ENCODE measurements at places on chromosomes 5 and 9. TPM values are rescaled to one million over a fixed set of nuclear protein-coding genes. Genes with fewer than 3 reads are reported as not detected.

DNA sequence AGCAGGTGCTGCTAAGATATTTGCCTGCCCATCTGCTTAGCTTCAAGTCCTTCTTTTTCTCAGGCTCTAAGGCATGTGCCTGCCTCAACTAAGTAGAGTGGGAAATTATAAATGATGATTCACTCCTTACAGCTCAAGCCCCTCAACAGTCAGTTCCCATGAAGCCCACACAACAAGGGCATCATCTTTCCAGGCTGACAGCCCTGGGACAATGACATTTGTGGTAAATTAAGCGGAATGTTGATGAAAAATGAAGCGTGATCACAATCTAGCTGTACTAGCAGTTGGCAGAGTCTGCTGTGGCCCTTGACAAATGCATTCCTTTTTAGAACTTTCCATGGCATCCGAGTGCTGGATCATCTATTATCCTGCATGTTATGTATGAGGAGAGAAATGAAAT lies 548.6 kb downstream of the KIF4B start:
- no peak for DNase-seq

Gene F2RL1
- 13.8 TPM for total RNA-seq

GRCh38 chr9:109190151-109190550 lies 23.1 kb upstream of the FRRS1L start:
- no peak for DNase-seq

- DNase-seq = no peak
Measured at GRCh38 chr9:115327436-115328122, 209.6 kb upstream of the TNC start.

Gene MRPL41
- total RNA-seq = 71.8 TPM

DNA sequence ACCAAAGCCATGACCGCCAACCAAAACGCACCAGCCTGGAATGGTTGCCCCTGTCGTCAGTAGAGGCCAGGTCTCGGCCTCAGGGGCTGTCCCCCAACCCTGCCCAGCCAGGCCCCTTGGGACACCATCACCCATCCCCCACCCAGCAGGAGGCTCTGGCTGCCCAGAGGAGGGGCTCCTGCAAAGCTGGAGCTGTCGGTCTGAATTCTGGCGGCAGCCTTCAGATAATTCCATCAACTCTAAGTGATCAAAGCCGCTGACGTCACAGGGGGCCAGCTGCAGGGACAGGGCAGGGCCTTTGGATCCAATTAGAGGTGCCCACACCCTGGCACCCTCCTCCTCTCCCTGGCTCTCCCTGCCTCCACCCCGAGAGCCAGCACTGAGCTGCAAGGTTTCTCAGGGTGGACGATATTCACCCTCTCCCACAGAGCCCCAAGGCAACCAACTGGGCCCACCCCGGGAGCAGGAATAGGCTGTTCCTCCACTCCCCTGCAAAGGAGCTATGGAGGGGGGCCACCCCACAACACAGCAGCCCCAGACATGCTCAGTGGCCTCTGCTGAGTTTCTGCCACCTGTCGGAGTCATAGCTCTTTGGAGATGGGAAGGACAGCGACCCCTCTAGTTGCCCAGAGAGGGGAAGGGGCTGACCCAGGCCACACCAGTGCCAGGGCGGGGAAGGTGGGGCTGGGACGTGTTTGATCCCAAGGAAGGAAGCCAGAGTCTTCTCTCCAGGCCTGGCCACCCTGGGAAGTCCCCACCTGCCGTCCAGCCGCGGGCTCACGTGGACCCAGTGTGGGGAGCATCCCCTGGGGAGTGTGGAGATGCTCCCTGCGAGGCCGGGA lies 78.4 kb downstream of the NTNG2 start:
- DNase-seq = no peak

GRCh38 chr9:93291536-93292287 lies 107.8 kb downstream of the WNK2 start:
- no peak for DNase-seq

DNA sequence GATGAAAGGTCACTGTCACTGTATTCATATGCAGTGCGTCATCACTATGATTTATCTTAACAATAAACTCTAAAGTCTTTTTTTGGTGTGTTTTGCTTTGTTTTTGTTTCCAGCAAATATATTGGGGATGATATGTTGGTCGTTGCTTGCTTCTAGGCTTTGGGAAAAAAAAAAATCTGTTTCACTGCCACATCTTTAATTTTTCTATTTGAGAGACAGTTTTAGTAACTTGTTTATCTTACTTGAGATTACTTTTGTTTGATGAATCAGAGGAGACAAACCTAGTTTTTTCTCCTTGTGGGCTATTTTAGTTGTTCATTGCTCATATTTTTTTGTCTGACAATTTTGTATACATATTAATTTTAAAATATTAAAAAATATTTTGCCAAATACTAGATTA lies 19.4 kb downstream of the CWC27 start:
- DNase-seq = no peak

DNA sequence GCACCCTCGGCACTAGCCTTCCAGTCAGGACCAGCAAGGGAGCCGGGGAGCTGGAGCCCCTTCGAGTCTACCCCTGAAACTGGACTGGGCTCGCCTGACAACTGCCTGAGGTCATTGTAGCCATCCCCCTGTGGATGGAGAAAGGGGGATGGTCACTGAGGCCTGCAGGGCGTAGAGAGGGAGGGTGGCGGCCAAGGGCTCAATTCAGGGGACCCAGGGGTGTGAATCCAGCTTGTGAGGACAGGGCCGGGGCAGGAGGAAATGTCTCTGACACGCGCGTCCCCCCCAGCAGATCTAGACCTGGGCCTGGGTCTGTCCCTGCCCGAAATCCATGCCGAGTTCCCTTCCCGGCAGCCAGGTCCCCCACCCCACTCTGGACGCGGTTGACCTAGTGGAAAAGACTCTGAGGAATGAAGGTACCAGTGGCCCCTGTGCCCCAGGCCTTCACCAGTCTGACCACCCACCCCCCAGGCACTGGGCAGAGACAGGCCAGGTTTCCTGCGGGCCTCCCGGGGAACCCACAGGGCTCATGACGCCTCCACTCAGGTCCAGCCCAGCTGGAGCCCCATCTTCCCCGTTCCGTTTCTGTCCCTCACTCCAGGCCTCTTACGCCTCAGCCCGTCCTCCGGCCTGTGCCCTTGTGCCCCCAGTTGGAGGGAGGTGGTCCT lies 805 bp downstream of the SLC34A3 start:
- DNase-seq = no peak

Gene GDNF
- total RNA-seq = 0.33 TPM

Gene TAS2R1
- total RNA-seq = not detected

DNA sequence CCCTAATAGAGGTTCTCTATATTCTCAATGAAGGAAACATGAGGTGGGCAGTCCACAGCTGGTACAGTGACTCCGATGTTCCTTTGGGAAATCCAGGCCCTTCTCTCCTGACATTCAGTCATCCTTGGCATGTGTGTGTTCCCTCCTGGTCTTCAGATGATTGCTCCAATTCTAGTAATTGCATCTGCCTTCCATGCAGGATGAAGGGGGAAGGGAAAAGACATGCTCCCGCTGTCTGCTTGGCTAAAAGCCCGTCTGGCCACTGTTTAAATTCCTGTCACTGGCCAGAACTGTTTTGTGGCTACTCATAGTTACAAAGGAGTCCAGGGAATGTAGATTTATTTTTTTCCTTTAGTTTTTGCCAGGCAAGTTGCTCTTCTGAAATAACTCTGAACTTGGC lies 65.0 kb downstream of the MAST4 start:
- DNase-seq = no peak

DNA sequence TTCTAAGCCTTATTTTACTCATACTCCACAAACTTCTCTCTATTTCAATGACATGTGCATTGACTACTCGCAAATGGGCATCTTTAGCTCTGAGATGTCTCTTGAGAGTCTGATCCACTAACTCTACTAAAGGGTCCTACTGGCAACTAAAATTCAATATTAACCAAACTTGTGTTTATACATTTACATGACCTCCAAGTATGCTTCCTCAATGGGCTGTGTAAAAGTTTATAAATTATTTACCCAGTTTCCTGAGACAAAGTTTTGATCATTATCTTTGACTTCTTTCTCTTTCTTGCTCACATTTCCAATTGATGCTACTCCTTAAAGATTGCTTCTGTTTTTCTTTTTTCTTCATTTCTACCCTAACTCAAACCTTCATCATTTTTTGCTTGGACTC lies 510.1 kb upstream of the DAB2 start:
- DNase-seq = no peak

DNA sequence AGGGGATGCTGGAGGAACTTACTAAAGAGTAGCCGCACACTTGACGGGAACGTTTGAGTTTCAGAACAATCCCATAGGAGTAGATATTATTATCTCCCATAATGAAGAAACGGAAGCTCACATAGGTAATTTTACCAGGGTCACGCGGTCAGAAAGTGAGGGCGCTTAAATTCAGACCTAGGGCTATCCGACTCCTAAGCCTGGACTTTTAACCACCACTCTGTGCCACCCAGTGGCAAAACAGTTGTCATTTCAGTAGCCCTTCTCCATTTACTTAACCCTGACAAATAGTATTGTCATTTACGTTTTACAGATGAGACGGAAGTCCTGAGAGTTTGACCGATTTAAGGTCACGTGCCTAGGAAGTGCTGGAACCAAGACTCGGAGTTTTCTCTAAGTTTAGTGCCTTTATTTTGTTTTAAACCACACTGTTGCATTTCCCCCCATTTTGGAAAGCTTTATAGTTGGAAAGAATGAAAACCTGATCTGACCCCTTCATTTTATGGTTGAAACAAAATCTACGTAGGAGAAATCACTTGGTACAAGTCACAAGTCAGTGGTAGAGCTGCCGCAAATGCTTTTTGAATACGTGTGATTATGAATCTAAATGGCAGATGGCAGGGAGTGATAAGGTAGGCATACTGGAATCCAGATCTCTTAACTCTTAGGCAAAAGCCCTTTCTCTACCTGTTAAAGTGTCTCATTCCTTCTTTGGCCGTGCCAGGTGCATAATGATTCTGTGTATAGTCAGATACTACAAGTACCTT lies 650 bp downstream of the MRRF start:
- no peak for DNase-seq

Gene ANKRD20A1
- total RNA-seq = 0.16 TPM

- no peak for DNase-seq
Measured at GRCh38 chr5:171480239-171480638, 60.8 kb downstream of the FGF18 start.

GRCh38 chr5:102375272-102375671 lies 79.2 kb upstream of the SLCO4C1 start:
- DNase-seq = no peak

Gene CTNND2
- 6.0 TPM for total RNA-seq

DNA sequence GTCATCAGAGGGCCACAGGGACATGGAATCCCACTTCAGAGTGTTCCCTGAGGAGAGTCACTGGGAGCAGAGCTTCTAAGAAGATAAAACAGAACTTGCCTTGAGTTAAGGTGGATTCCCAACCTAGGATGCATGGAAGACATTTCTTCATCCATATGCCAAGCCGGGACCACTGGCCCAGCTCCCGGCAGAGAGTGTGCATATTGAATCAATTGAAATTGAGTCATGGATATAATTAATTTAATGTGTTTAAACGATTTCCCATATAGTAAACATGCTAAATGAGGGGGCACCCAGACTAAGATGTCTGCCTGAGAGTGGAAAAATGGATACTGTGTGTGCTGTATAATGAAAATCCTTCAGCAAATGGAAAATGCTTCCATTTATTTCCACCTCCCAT lies 194.4 kb upstream of the TBC1D2 start:
- DNase-seq = no peak

DNA sequence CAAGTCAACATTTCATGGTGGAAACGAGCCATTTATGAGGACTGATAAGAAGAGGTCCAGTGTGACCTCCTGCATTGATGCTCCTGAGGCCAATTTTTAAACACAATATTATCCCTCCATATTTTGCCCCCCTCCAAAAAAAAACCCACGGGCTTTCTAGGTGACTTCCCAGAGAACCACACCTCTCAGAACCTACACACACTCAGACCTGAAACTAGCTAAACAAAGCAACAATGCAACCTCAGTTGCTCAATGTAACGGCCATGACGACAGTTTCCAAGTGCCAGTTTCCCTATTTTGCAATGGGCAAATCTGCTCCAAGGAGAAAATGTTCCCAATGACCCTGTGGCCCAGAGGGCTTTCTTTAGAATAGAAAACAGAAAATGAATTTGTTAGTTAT lies 3.5 kb downstream of the NRG2 start:
- DNase-seq = no peak

GRCh38 chr9:20726144-20726543 lies 42.1 kb downstream of the FOCAD start:
- DNase-seq = no peak

- DNase-seq = no peak
Measured at GRCh38 chr9:111180811-111181210, 142.5 kb upstream of the LPAR1 start.

GRCh38 chr9:107389617-107390071 lies 99.9 kb downstream of the KLF4 start:
- DNase-seq = peak; percentile 92

DNA sequence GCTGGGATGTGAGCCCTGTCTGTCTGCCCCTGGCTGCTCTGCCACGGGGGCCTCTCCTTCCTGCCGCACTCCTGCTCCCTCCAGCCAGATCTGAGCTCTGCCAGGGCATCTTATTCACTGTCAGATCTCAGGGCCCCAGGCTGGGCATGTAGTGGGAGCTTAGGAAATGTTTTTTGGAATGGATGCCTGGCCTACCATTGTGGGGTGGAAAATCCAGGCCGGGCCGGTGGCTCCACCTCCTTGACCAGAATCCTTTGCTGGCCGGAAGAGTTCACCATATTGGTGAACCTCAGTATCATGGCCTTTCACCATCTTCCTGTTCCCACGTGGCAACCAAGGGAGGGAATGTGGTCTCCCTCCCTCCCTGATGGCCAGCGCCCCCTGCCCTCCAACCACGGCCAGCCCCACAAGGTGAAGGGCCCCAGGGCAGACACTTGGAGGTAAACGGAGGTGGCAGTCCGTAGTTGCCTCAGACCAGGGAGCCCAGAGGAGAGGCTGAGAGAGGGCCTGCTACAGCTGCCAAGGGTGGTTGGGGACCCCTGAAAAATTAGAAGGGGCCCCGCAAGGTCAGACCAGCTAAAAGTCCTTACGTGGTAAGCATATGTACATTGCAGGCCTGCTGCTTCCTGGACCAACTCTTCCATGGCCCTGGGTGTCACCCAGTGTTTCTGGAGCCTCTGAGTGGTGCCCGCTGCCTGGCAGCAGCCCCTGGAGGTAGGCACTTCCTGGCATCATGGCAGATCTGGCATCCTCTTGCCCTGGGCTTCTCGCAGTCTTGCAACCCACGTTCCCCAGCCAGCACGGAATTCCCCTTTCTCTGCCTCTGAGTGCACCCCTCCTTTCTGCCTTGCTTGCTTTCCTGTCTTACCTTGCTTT lies 153.3 kb downstream of the RGS3 start:
- DNase-seq = no peak

DNA sequence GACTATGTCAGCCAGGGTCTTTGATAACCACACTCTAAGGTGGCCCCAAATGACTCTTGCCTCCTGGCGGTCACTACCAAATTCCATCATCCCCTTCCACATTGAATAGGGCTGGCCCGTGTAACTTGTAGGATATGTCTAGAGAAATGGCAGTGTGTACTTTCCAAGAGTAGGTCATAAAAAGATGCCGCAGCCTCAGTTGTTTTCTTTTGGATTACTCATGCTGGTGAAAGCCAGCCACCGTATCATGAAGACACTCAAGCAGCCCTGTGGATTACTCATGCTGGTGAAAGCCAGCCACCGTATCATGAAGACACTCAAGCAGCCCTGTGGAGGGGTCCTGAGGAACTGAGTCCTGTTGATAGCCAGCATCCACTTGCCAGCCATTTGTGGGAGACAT lies 172.0 kb upstream of the TBC1D2 start:
- DNase-seq = no peak

GRCh38 chr5:113029614-113030013 lies 53.0 kb downstream of the DCP2 start:
- DNase-seq = no peak

Gene F12
- total RNA-seq = 2.9 TPM

- DNase-seq = no peak
Measured at GRCh38 chr5:38615042-38615441, 58.6 kb upstream of the LIFR start.

All from breast epithelium (tissue), 4 donors.